ENCODE measurements at places on chromosomes 3 and 15.

- DNase-seq = no peak
Observed at GRCh38 chr3:55729546-55729945, 242.4 kb upstream of the WNT5A start.

- DNase-seq = no peak
Observed at GRCh38 chr3:106628407-106628806, 748.8 kb upstream of the CCDC54 start.

- no peak for DNase-seq
Observed at GRCh38 chr3:122828281-122828680, 33.4 kb downstream of the SLC49A4 start.

- DNase-seq = no peak
Observed at GRCh38 chr3:47496892-47497291, 16.6 kb downstream of the ELP6 start.

DNA sequence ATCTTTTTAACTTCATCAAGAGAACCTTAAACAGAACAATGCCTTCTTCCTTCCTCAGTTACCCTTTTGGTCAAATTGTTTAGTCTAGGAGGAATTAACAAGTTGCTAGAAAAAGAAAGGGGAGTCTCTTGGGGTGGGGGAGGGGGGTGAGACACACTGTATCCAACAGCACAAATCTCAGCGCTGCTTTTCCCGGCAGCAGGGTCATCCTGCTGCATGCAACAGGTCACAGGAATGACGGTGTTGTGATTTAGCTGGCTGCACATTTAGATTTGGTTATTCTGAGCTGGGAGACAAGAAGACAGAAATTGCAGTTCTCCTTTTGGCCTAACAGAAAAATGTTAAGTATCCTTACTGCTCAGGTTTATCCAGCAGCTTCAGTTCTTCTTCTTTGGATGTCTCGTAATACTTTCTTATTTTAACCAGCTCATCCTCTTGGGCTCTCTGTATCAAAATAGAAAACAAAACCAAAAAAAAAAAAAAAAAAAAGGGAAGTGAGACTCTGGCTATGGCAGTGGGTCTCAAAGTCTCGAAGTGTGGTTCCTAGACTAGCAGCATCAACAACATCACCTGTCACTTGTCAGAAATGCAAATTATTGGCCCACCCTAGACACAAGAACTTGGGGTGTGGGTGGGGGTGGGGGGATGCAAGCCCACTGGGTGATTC, 190.5 kb downstream of the GREM1 start:
- DNase-seq = no peak

GRCh38 chr3:191328383-191328961, 722 bp upstream of the CCDC50 start:
- no peak for DNase-seq

- DNase-seq = no peak
Observed at GRCh38 chr3:61699622-61700021, 138.3 kb downstream of the PTPRG start.

- DNase-seq = no peak
Observed at GRCh38 chr15:70236341-70237086, 138.8 kb upstream of the TLE3 start.

- DNase-seq = peak; percentile 53
Observed at GRCh38 chr3:39177708-39178332, 14.6 kb downstream of the XIRP1 start.

- no peak for DNase-seq
Observed at GRCh38 chr15:59722476-59722875, 33.4 kb upstream of the BNIP2 start.

DNA sequence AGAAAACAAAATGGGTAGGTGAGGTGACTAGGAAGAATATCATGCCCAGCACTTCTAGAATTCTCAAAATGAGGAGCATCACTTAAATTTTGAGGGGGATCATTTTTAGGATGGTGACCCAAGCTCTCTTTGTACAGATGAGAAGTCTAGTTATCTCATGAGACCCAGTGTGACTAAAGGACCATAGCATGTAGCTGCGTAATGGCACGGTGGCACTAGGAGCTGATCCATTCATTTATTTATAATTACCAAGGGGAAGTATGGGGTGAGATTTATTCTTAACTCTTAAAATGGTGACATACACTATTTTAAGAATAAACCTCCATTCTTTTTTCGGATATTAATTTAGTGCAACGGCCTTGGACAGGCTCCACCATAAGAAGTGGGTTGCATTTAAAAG, 8.3 kb downstream of the IQGAP1 start:
- DNase-seq = no peak

DNA sequence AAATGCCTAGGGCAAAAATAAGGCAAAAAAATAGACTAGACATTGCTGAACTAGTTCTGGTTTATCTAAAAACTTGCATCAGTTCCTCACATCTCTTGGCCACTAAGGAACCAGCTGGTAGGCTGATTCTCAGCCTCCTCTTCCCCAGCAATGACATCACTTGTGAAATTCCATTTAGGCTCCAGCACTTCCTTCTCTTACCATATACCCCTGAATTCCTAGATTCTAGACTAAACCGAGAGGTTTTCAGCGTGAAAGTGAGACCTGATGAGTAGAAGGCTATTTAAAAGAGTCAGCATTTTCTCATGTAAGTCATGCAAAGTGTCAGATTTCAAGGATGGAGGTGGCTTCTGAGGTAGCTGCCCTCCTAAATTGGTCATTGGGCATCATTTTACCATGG, 247.1 kb upstream of the CDIN1 start:
- no peak for DNase-seq

GRCh38 chr3:153355559-153355958, 193.5 kb downstream of the RAP2B start:
- DNase-seq = no peak

GRCh38 chr15:101497017-101497416, 7.5 kb upstream of the PCSK6 start:
- no peak for DNase-seq

GRCh38 chr3:46280105-46280797, 38.0 kb downstream of the CCR3 start:
- DNase-seq = no peak

DNA sequence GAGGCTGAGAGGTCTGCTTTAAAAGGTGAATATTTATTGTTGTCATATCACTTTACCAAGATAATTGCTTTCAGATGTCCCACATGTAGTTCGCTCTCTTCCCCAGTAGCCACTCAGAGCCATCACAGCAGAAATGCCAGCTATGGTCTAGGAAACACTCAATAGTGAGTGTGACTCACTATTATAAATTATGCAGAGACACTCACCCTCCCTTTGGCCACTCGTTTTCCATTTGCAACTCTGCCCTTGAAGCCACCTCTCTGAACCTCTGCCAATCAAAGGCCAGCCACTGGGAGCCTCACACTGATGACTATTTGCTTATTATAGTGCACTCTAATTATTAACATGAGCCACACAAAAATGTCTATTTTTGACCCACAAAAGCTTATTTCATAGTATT, 328.1 kb upstream of the ATP10A start:
- DNase-seq = no peak

DNA sequence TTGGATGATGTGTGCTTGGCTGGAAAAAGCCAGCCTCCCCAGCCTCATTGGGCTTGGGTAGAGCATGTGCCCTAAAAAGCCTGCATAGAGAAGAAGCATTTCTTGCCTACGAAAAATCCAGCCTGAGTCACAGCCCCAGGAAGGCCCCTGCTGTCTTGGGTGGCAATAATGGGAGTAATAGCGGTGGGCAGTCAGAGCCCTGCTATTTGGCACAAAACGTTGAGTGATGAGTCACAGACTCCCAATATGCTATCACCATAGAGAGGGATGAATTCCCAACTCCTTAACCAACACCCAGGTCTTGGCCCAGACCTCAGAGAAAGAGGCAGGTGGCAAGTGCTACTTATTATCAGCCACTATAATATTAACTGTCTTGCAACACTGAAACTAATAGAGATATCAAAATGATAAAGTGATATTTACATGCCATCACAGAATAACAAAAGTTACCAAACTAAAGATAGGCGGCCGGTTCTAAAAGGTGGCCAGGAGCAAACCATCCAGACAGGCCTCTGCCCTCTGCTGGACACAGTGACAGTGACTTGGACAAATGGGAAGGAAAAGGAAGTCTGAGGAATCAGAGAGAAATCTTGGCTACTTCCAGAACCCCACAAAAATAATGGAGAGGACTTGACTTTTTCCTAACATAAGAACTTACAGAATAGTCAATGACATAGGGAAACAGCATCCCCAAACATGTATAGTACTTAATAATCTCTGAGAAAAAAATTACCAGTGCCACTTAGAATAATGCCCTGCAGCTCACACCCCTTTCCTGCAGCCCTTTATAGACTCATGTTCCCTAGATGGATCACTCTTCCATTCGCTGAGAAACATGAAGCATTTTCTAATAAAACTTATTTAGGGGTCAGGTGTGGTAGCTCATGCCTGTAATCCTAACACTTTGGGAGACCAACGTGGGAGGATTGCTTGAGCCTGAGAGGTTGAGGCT, 51.9 kb upstream of the MUC13 start:
- DNase-seq = no peak

- DNase-seq = no peak
Observed at GRCh38 chr3:178949896-178950295, 121.7 kb downstream of the ZMAT3 start.

- DNase-seq = no peak
Observed at GRCh38 chr15:98902931-98903330, 104.7 kb downstream of the PGPEP1L start.

DNA sequence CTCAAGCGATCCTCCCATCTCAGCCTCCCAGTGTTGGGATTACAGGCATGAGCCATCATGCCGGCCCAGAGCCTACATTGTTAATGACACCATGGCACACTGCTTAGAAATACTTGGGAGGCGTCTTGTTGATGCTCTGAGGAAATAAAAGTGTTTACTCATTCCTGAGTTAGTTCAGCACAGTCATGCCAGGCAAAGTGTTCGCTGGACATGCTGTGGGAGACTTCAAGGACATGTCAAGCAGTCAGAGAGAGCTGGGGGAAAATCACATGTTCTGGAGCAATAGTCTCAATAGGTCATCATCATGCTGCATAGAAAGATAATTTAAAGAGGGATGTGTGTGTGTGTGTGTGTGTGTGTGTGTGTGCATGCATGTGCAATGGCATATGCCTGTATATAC, 37.5 kb downstream of the TTC23 start:
- no peak for DNase-seq

DNA sequence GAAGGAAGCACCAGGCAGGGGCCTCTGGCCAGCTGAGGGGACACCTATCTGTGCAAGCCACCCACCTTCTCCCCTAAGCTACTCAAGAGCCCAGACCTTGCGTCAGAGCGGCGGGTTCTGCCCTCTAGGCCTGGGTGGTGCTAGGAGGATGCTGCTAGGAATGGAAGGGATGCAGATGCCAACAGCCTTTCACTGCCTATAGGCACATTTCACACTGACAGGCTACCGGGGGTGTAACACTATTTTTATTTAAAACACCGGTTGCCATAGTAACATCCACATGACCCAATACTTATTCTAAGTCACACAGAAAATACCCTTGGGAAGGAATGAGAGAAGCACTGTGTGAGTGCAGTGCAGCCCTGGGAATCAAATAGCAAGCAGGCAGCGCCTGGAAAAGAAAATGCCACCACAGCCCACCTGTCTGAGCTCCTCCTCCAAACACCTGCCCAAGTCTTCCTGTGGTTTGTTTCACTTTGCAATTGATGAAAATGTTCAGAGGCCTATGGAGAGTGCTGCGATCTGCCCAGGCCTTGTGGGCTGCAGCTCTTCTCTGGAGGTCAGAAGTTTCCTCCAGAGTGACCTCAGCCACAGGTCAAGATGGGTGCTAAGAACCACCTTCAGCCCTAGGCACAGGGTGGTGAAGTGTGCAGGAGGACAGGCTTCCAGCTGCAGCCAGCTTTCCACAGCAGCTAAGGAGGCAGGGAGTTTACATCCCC, 113.5 kb upstream of the TOPAZ1 start:
- DNase-seq = no peak

DNA sequence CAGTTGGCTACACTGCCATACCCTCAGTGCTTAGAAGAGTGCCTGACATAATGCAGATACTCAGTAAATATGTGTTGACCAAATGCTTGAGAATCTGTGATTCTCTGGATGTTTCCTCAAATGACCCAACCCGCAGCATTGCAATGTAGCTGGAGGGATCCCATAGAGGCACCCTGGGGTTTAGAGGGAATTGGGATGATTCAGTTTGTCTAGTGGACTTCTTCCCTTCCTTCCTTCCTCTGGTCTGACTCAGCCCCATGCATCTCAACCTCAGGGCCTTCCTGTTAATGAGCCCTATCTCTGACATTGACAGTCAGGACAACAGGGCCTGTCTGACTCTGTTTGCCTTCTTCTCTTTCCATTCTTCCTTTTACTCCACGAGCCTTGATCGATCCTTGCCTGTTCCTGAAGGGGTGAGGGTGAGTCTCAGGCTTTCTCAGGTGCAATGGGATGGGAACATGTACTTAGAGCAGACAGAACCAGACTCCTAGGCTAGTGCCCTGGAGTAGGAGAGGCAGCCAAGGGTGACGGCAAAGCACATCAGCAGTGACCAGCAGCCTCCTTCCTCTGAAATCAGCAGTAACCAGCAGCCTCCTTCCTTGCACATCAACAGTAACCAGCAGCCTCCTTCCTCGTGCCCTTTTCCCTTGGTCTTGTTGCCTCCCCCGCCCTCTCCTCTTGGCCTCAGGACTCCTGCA, 78.2 kb downstream of the DGKG start:
- DNase-seq = no peak

DNA sequence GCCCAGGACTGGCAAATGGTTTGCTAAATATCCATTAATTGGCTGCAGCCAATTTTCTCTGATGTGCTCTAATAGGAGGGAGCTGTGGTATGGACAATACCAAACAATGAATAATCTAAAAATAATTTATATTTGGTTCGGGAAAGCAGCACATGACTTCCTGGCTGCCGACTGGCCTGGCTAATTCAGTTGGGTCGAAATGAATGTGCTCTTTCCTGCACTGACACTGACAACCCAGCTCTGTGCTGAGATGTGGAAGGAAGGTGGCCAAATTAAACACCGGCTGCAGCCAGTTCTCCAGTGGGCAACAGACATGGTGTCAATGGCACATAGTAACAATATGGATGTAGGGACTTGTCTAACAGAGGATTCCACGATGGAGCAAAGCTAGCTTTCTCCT, 21.1 kb upstream of the COLQ start:
- DNase-seq = no peak

GRCh38 chr3:53841296-53841695, 4.9 kb downstream of the CHDH start:
- DNase-seq = no peak

- no peak for DNase-seq
Observed at GRCh38 chr3:72015463-72015862, 230.5 kb upstream of the PROK2 start.

All from activated CD4-positive, CD25-positive, alpha-beta regulatory T cell treated with anti-CD3 and anti-CD28 coated beads, Interleukin-2, amount 50 U/mL, for 72 hours (primary cell).